ENCODE measurements at places on chromosomes 7 and 10.

- DNase-seq, result no peak
Measured at GRCh38 chr10:23053036-23053435, 42.3 kb upstream of the MSRB2 start.

- no peak for DNase-seq
Measured at GRCh38 chr7:123757095-123757494, 8.3 kb upstream of the WASL start.

- DNase-seq, result no peak
Measured at GRCh38 chr7:2956526-2957368, 86.9 kb downstream of the CARD11 start.

DNA sequence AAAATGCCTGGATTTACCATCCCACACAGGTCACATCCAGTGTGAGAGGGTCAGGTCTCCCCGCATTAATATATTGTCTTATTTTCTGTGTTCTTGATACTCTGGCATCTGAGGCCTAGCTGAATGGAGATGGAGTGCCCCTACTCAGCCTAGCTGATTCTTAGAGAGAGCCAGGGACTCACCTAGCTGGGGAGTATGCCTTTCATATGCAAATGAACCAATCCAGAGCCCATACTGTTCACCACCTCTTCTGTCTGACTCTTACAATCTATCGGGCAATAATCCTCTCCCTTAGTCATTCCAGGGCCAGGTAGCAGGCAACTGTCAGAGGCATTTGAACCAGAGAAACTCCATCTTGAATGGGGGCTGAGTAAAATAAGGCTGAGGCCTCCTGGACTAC, 46.3 kb downstream of the LBX1 start:
- no peak for DNase-seq

DNA sequence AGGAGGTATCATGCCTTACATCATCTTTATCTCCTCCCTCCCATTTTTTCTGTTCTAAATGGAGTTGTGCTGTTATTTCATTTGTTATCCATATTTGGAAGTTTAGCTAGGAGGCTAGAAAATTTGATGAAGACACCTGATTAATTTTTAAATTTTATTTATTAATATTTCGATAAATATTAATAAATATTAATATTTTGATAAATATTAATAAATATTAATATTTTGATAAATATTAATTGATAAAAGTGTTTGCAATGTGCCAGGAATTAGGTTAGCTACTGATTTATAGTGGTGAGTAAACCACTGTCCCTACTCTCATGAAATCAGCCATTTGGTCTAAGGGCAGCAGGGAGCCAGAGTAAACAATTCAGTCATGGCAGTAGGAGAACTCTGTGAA, 161.4 kb downstream of the GNAT3 start:
- no peak for DNase-seq

GRCh38 chr7:144459635-144460034, 56.1 kb upstream of the NOBOX start:
- no peak for DNase-seq

DNA sequence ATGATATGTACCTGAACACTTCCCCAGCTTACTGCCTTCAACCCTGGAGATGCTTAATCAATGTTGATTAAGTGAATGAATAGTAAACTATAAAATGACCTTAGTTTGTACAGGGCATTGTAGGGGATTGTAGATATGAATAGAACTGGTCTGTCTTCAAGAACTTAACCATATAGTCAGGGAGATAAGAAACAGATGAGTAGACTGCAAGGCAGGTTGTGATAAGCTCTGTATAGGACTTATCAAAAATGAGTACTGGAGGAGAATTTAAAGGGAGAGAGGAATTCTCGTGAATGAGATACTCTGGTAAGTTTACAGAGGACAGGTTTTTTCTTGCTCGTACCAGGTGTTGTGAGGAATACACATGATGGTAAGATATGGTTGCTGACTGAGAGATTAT, 27.6 kb downstream of the SGPL1 start:
- no peak for DNase-seq

- no peak for DNase-seq
Measured at GRCh38 chr10:21924511-21924910, 79.0 kb downstream of the DNAJC1 start.

GRCh38 chr10:132640326-132641125, 102.9 kb downstream of the INPP5A start:
- DNase-seq, result no peak

DNA sequence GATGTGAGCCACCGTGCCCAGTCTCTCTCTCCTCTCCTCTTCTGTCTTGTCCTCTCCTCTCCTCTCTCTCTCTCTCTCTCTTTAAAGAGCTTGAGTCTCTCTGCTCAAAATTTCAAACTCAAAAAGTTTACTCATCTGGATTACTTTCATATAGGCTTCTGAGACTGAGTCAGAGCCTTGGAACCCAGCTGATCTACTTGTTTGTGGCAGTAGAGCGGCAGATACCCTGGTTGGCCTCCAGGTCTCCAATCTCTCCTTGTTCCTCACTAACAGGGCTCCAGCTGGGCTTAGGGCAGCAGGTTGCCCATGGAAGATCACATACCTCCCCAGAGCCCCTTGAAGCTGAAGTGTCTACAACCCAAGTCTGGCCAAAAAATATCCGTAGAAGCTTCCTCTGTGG, 51.0 kb downstream of the HHEX start:
- no peak for DNase-seq

DNA sequence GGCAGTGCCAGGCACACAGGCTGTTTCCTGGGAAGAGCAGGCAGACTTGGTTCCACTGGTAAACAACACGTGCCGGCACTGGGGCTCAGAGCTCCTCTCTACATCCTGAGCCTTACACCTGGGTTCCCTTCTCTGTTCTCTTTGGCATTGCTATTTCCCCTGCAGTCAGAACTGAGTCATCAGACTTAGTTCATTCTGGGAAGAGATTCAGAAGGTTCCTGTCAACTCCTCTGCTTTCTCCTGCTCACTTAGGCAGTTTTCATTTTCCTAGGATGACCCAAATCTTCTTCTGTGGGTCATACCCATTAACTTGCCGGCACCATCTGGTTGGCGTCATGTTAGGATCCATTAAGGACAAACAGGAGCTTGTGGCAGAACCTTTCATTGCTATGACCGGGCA, 33.4 kb upstream of the LRRC18 start:
- DNase-seq, result no peak

GRCh38 chr10:43173120-43173519, 34.9 kb downstream of the CSGALNACT2 start:
- DNase-seq, result no peak

DNA sequence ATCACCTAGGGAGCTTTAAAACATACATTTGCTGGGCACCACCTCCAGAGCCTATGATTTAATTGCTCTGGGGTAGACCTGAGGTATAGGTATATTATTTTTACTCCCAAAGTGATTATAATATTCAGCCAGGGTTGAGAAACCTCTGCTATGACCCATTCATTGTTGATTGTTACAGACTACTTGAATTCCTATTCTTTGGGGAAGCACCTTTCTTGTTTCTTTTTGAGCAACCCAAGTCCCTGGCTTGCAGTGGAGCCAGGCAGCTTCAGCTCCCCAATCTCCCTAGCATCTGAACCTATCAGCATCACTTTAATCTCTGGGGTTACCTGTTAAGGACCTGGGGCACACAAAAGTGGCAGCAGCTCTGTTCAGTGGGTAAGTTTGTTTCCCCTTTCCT, 8.6 kb downstream of the PRKG1 start:
- DNase-seq, result no peak

DNA sequence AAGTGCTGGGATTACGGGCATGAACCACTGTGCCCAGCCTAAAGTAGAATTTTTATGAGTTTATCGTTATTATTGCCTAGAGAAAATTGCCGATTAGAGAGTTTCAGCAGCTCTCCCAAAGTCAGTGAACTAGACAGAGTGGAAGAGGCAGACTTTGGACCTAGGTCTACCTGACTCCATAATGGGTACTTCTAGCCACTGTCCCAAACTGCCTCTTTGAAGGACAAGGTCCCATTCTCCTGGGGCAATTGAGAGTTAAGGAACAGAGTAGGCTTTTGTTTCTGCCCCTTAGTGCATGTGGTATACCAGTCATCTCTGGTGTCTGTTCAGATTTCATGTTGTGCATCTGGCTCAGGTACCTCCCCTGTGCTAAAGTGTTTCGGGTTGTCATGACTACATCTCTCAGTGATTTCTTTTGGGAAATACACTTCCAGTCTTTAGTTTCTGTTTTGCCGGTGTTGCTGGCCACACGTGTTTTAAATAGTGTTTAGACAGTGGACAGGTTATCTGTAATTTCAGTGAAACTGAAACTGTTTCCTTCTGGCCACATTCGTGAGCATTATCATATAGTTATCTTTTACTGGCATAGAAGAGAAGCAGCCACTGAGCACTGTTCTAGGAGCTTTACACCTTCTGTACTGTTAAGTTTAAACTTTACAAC, 4.7 kb downstream of the TMEM236 start:
- no peak for DNase-seq

GRCh38 chr7:88485821-88486220, 179.1 kb upstream of the STEAP4 start:
- DNase-seq, result no peak

DNA sequence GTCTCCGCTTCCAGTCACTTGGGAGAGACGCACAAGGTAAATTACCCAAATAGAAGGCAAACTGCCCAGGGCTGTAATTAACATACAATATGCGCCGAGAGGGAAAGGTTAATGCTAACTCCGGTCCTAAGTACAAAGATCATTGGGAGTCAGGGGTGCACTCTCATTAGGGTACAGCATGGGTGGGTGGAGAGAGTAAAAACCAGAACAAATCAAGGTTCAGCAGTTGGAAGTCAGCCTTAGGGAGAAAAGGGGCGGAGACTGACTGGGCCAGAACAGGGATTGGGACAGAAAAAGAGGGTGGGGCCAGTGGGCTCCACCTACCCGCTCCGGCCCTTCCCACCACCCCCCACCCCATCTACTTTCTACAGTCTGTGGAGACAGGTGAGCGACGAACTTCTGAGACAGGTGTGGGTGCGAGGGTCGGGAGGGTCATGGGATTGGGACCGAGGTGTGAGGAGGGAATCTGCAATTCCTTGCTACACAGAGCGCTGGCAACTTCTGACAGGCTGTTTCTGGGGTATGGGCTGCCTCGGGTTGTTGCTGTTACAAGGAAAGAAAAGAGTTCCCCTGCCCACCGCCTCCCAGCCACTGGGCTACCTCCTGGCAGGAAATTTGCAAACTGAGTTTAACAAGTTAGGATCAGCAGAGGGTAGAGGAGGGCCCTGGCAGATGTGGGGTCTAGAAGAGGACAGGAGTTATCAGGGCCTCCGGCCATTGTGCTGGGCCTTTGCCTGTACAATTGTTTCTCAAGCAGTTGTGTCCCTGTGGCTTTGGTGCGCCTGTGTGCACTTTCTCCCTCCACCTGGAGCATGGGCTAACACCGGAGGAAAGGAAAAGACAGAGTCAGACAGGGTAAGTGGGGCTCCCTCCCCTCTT, at the start of gene TMEM139:
Gene TMEM139, plus strand, starts transcription at position 368 of the 879 bp plus-strand sequence. CDS start 1,000 bp downstream, outside the sequence.
- DNase-seq, result no peak
